ENCODE measurements at places on chromosomes 2 and 18.

DNA sequence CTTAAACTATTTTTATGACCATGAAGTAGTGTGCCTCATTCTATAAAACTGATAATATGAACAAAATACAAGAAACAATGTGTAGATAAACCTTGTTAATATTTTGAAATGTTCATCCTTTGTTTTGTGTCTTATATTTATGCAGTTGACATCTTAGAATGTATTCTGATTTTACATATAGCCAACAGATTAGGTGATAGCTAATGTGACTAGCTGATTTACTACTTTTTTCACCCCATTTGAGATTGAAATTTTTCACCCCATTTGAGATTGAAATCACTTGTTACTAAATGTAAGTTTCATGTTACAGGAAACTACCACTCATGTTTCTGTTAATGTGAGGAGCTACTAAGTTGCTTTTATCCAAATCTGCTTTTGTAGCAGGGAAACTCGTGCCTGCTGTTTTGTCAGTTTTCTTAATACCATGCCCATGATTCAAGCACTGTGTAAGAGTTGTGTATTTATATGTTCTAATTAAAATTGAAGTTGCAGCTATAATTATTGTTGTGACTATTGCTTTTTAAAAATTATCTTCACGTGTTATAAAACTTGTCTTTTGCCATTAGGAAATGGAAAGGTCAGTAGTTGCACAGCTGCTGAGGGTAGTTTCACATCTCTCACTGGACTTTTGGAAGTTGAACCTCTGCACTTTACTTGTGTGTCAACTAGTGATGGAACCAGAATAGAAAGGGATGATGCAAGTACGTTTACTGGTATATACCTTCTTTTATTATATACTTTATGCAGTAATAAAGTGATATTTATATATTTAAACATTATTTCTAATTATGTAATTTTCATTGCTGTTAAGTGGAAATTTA is 96.6 kb downstream of the BIRC6 start:
- no peak for DNase-seq

DNA sequence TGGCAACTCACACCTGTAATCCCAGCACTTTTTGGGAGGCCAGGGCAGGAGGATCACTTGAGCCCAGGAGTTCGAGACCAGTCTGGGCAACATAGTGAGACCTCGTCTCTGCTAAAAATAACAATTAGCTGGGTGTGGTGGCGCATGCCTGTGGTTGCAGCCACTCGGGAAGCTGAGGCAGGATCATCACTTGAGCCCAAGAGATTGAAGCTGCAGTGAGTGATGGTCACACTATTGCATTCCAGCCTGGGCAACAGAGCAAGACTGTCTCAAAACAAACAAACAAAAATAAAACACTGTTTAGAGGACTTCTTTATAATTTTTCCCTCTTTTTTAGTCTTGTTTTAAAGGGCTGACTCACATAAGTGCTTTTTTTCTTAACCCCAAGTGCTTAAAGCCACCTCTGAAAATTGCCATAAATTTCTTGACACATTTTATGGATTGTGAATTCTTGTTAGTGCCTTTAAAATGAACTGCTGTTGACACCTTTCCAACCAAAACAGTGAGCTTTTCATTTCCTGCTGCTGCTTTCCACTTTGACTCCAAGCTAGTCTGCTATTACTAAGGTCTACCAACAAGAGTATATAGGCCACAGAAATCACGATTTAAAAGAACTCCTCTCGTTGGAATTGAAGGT is 41.7 kb downstream of the CYP20A1 start:
- DNase-seq, result no peak

- DNase-seq, result no peak
Measured at GRCh38 chr2:46029332-46029811, 267.8 kb upstream of the EPAS1 start.

DNA sequence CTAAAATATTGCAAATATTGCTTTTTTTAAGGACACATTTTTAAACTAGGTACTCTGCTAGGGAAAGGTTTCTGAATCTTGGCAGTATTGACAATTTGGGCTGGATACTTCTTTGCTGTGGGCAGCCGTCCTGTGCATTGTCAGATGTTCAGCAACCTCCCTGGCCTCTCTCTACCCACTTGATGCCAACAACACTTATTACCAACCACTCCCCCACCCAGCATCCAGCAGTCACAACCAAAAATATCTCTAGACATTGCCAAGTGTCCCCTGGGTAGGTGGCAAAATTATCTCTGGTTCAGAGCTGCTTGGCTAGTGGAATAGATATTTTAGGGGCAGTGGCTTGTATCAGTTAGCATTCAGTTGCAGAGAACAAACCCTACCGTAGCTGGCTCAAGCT is 114.3 kb upstream of the PNPT1 start:
- no peak for DNase-seq

- DNase-seq, result no peak
Measured at GRCh38 chr2:159272156-159272555, 14.3 kb downstream of the WDSUB1 start.

DNA sequence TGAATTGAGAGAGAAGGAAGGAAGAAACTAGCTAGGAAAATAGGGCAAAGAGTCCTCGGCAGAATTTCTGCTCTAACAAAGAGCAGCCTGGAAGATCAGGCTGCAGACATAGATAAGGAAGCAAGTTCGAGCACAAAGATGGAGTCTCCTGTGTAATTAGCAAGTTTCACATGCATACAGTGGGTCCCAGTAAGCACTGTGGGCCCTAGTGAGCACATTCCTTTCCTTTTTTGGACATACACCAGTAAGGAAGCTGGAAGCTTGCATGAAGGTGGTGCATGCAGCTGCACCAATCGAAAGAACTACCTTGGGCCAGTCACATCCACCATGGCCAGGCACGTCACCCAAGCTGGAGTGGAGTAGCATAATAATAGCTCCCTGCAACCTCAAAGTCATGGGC is 109.7 kb downstream of the NOL4 start:
- DNase-seq, result no peak
